ENCODE measurements at places on chromosomes 5 and 9.

DNA sequence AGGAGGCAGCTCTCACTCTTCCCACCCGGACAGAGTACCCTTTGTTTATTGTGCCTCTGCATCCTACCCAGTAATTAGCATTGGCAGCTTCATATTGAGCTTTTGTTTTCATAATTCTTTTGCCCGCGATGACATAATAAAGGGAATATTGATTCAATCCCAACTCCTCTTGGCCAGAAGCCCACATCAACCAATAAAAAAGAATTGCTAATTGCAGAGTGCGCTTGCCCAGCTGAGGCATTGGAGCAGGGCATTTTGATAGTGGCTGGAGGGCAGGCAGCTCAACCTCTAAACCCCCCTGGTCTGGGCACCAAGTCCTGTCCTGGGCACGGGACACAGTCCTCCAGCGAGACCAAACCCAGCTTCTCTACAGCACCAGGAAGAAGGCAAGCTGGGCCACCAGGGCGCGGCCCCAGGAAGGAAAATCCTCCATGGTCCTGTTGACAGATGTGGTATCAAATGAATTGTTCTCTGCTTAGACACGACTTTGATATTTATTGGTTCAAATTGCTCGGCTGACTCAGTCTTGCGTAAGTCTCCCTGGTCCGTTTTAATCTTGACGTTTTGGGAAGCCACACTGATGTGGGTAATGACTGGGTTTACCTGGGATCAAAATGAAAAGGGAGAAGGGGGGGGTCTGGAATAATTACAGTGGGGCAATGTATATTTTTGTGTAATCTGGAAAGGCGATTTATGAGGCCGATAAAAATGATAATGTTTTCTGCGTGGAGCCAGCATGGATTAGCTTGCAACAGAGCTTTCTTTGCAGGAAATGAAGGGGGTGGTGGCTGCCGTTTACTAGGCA is 220.7 kb upstream of the MSX2 start:
- DNase-seq, result no peak

DNA sequence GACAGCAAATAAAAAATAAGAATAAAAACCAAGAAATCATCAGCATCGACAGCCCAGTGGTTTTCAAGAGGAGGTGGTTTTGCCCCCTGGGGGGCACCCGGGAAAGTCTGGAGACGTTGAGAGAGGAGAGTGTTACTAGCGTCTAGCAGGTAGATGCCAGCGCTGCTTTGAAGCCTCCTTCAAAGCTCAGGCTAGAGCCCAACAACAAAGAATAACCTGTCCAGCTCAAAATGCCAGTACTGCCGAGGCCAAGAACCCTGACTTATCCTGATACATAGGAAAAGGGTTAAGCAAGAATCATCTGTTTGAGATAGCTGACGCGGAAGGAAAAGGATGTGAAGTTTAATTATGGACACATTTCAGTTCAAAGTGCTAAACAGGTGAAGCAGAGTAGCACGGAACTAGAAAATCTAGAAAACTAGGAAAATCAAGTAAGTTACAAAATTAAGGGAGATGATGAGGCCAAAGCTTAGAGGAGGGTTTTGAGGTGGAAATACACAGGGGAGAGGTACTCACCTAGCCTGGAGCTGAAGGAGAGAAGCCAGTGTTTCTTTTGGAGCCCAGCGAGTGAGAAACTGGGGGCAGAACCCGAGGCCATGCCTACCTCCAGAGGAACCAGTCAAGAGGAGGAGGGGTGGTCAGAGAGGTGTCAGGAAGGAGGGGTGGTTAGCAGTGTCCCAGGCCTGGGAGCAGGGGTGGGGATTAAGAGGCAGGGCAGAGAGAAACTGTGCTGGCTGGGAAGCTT is 121.0 kb upstream of the RETREG1 start:
- no peak for DNase-seq

GRCh38 chr9:92048924-92049625 is 66.1 kb downstream of the SPTLC1 start:
- no peak for DNase-seq

DNA sequence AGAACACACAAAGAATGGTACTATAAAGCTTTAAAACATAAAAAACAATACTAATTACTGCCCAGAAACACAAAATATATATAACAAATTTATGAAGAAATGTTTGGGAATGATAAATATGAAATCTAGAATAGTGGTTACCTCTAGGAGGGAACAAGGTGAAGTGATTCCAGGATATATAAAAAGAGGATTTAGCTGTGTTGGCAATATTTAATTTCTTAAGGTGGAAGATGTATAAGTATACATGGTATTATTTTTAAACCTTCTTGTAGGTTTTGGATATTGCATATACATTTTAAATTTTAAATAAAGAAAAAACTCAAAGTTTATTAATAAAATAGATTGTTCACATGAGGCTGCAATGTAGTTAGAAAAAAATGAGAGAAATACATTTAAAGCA is 112.7 kb upstream of the ZNF618 start:
- no peak for DNase-seq

DNA sequence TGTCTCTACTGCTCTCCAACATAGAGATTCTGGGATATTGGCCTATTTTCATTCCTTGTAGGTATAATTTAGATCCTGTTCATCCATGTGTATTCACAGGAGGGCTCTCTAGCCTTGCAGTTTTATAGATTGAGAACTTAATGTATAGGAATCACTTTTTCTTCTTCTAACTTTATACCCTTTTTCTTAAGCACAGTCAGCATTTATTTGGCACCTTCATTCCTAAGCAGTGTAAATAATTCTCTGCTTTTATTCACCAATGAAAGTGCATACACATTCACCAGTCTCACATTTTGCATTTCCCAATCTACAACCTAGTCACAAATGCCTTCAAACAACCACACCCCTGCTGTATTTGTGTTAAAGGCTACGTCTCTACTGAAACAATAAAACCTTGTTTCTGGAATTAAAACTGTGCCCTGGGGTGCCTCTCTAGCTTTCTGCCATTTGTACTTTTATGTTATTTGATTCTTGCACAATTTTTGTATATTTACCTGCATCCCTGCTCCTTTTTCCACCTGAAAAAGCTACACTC is 49.3 kb downstream of the NREP start:
- DNase-seq, result no peak

DNA sequence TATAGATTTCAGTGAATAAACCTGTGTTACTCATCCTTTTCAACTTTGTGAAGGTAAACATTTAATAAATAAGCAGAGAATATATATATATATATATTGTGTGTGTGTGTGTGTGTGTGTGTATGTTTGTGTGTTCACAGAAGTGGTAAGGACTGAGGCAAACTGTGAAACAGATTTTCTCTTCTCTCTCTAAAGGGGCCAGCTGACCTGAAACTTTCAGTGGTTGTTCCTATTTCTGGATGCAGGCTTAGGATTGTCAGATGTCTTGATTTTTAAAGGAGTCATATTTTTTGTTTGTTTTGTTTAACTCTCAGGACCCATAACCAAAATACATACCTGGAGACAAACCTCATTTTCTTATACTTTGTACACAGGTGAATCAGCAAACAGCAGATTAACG is 714.9 kb upstream of the MEF2C start:
- DNase-seq, result no peak

- DNase-seq, result no peak
Measured at GRCh38 chr5:72556351-72557166, 49.3 kb upstream of the ZNF366 start.

GRCh38 chr9:100191264-100191663 is 92.2 kb downstream of the INVS start:
- no peak for DNase-seq

GRCh38 chr9:103789686-103790085 is 304.4 kb upstream of the SMC2 start:
- no peak for DNase-seq

DNA sequence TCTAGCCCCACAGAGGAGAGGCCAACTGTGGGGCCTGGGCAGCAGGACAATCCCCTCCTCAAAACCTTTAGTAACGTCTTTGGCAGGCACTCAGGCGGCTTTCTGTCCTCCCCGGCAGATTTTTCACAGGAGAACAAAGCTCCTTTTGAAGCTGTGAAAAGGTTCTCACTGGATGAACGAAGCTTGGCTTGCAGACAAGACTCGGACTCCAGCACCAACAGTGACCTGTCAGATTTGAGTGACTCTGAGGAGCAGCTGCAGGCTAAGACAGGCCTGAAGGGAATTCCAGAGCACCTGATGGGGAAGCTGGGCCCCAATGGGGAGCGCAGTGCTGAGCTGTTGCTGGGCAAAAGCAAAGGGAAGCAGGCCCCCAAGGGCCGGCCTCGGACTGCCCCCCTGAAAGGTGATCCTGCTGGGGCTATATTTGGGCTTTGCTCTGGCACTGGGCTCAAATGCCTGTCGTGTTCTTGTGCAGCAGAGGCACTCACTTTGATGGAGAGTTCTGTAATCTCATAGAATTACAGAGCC is 39.4 kb downstream of the KDM3B start:
- DNase-seq, result no peak

GRCh38 chr5:140671472-140672125 is 1.8 kb downstream of the DND1 start:
- no peak for DNase-seq

- DNase-seq, result no peak
Measured at GRCh38 chr5:113935453-113935852, 422.0 kb downstream of the YTHDC2 start.

- DNase-seq, result no peak
Measured at GRCh38 chr5:156589946-156590216, 260.2 kb upstream of the PPP1R2B start.

DNA sequence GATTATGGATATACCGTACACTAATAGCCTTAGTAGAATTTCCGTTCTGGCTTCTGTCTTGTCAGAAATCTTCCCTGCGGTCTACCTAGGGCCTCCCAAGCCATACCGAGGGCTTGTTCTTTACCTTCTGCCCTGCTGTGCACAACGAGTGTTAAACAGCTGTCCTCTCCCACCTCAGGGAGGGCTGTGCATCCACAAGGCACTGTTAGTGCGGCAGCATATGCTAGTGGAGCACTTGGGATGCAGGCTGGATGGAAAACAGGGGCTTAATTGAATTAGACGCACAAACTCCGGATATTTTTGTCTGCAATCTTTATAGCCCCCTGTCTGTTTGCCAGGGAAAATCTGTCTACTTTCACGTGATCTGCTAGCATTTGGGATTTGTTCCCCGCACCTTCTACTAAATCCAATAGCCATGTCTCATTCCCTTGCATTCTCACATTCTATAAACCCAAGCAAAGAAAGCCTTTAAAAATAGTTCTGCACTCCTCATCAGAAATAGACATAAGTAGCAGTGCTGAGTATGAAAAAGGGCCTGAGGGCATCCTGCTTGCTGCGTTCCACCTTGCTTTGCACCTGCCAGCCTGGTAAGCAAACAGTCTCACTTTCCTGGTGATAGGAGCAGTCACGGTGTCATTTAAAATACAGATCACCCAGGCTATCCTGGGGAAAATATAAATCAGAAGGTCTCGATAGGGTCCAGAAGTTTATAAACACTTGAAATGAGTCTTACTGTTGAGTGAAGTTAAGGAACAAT is 382.6 kb downstream of the RASEF start:
- no peak for DNase-seq

DNA sequence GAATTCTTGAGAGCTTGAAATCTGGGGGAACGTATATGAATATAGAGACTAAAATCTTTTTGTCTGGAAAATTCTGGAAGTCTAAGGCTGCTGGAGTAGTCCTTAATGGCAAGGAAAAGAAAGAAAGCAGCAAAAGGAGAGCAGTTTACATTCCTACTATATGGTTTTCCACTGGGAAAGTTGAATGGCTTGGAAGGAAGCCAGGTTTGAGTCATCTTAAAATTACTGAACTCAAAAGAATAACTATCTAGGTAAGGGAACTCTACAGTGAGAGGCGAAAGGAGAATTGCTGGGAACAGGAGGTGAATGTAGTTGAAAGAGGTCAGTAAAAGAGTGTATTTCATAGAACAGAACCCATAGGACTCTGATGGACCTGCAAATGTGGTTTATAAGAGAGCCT is 258.1 kb upstream of the EDIL3 start:
- DNase-seq, result no peak

DNA sequence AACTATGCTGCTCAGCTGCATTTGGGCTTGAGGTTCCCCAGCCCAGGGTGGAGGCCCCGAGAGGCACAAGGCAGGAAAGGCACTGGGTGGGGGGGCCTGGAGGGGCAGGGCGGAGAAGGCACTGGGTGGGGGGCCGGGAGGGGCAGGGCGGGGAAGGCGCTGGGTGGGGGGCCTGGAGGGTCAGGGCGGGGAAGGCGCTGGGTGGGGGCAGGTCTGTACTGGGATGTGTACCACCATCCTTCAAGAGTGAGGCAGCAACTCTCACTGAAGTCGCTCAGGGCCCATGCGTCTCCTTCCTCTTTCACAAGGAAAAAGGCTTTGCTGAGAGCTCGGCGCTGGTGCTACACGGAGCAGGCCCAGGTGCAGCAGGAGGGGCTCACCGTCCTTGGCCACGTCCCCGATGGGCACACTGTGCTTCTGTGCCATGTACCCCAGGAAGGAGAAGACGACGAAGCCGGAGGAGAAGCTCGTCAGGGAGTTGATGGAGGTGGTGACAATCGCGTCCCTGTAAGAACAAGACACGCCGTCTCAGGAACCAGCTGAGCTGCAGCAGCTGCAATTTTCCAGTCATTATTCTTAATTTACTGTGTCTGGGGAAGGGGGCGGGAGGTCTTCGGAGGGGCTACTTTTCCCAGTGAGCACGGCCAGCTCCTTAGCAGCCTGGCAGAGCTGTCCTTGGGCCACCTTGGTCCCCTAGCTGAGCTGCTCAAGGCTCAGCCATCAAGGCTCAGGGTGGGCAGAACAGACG is 30.8 kb downstream of the SLC6A3 start:
- DNase-seq, result no peak

- DNase-seq, result no peak
Measured at GRCh38 chr9:38423973-38424843, at the start of gene IGFBPL1. Gene IGFBPL1, minus strand, starts transcription at chr9:38424454. Its CDS starts 30 bp downstream, at chr9:38424424.

DNA sequence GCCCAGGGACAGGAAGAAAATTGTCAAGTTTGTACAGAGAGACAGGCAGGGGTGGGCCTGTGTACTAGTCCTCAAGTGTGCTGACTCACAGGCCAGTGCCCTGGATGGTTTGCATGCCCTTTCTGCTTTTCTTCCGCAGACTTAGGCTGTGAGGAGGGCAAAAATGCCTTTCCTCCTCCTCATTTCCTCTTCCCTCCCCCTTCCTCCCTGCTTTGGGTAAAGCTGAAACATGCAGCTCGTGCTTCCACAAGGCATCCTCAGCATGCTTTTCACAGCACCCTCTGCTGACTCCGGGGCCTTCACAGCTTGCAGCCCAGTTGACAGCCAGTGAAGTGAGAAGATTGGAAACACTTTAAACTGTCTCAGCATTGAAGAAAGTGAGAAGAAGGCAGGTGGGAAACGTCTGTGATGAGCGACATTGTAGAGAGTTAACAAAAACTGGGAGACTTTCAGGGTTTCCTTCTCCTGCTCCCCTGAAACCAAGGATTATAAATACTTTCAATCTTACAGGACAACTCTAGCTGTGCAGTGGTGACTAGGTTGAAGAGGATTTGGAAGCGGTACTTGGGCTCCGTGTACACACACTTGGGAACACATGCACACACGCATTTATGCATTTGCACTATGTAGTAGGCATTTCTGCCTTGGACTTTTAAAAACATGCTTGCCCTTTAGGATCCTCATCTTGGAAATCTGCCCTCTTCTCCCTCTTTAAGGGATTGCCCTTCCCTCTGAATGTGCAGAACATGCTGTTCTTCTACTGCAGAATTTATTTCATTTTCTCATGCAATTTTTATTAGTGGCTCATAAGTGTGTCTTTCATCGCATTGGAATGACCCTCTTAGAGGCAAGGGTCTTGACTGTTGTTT is 138.8 kb downstream of the GRIA1 start:
- DNase-seq, result no peak

GRCh38 chr5:1111727-1112289 is at the start of gene SLC12A7:
Gene SLC12A7, minus strand, starts transcription at chr5:1112063. Its CDS starts 72 bp downstream, at chr5:1111991.
- DNase-seq, result peak; percentile 64

- no peak for DNase-seq
Measured at GRCh38 chr5:25107853-25108252, 463.1 kb upstream of the CDH10 start.

- DNase-seq, result no peak
Measured at GRCh38 chr5:173735691-173736090, 119.2 kb upstream of the BOD1 start.

All from T-helper 1 cell (primary cell).